HEK293T (cell line): ENCODE measurements at places on chromosomes 3 and 15.

- no peak for DNase-seq
Observed at GRCh38 chr15:38612159-38612863, 47.7 kb upstream of the RASGRP1 start.

- DNase-seq: no peak
Observed at GRCh38 chr3:52317208-52318000, 1.3 kb downstream of the DNAH1 start.

- DNase-seq: no peak
Observed at GRCh38 chr15:75714195-75714594, 1.5 kb upstream of the CSPG4 start.

- DNase-seq: no peak
Observed at GRCh38 chr15:58284293-58284692, 146.1 kb downstream of the AQP9 start.

GRCh38 chr3:187740421-187741399, 4.6 kb downstream of the BCL6 start:
- no peak for DNase-seq

DNA sequence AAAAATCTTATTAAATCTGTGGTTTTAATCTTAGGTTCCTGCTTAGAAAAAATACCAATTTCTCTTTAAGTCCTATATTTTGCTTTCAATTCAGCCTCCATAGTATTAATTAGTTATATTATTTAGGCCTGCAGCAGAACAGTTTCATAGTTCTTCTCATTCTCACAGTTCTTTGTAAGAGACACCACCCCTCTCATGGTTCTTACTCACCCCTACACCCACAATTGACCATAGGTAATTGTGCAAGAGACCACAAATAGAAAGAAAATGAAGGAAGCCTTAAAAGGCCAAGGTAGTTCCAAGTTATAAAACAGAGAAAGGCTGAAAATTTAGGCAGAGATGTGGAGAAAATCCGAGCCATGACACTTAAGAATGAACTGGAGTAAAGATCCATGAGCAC, 415.3 kb downstream of the TIGIT start:
- DNase-seq: no peak
